ENCODE measurements at places on chromosomes 5 and 9.
A peak's percentile ranks its signal among the peaks of the same experiment; 100 is the strongest.

DNA sequence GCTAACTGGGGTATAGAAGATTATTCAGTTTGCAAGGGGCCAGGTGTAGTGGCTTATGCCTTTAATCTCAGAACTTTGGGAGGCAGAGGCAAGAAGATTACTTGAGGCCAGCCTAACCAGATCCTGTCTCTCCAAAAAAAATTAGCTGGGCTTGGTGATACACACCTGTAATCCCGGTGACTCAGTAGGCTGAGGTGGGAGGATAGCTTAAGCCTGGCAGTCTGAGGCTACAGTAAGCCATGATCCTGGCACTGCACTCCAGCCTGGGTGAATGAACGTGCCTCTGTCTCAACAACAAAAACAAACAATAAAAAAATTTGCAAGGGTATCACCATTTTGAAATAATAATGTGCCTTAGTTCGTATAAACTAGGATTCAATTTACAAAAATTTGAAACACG is 51.3 kb downstream of the BAAT start:
- peak; percentile 68 for DNase-seq

DNA sequence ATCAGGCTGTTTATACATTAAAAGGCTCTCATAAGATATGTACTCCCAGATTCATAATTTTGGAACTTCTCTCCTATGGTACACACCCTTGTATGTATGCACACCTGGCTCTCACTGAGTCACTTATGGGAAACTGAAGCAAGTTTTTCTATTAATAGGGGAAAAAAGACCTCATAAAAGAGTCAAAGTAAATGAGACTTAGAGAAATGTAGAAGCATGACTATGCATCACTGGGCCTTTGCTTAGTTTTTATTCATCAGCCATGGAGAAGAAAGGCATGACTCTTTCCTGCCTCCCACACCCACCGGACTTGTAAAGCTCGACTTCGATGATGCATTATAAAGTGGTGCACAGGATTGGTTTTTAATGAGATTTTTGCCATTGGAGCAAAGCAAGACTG is 28.2 kb downstream of the MTAP start:
- DNase-seq: peak; percentile 66

GRCh38 chr5:173884402-173885053 is 3.6 kb upstream of the CPEB4 start:
- no peak for DNase-seq

- no peak for DNase-seq
Observed at GRCh38 chr5:121105921-121106320, 641.8 kb downstream of the PRR16 start.

- DNase-seq: no peak
Observed at GRCh38 chr9:120698766-120699165, 15.5 kb downstream of the MEGF9 start.

DNA sequence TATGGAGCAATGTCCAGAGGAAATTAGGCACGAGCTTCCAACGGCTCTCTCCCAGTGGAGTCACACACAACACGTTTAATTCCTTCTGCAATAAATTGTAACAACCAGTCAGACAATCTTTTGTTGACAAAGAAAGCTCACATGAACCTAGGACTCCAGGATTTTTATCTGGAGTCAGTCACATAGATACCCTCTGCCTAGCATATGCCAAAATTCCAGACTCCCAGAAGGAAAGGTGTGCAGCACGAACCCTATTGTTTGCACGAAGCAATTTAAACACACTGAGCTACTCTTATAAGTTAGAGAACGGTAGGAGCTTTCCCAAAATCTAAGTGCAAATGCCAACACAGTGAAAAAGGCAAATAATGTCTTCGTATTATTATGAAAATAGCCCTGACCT is 67.1 kb downstream of the TEX10 start:
- no peak for DNase-seq
